ENCODE measurements at places on chromosomes 6 and 20.

DNA sequence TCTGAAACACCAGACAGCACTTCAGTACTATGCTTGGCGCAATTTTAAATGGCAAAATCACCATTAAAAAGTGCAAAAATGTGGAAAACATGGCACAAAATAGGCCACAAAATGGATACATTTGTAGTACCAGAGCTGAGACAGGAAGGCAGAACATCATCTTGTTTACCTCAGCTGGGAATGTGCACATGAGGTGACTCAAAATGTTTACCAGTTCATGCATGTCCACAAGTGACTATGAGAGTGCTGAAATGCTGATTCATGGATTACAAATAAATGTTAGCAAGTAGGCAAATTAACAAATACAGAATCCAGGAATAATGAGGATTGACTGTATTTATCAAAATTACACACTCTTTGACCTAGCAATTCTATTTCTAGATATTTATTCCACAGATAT, 201.6 kb downstream of the ISM1 start:
- no peak for DNase-seq

- DNase-seq = no peak
Observed at GRCh38 chr20:35290186-35290886, 1.9 kb downstream of the FAM83C start.

DNA sequence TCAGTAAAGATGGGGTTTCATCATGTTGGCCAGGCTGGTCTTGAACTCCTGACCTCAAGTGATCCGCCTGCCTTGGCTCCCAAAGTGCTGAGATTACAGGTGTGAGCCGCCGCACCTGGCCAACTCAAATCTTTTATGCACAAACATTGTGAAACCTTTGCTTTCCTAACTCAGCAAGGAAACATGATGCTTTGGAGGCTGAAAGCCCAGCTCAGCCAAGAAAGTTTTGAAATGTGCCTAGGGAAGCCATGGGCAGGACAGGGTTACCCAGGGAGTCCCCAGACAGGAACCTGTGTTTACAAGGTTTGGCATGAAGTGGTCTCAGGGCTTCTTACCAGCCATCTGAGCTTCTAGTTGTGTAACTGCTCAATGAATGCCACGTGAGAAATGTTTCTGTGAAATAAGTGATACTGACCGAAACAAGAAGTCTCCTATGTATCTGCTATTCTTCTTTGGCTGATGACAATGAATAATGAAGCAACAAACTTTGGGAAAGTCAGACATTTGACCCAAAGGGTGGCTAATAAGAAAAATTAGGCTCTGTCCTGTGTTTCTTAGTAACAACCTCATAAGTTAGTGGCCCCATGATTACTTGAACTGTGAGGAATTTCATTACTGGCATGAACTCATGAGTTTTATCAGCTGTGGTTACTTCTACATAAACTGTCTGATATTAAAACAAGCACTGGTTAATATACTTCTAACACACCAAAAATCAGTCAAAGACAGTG, 163.5 kb downstream of the KIF6 start:
- no peak for DNase-seq

DNA sequence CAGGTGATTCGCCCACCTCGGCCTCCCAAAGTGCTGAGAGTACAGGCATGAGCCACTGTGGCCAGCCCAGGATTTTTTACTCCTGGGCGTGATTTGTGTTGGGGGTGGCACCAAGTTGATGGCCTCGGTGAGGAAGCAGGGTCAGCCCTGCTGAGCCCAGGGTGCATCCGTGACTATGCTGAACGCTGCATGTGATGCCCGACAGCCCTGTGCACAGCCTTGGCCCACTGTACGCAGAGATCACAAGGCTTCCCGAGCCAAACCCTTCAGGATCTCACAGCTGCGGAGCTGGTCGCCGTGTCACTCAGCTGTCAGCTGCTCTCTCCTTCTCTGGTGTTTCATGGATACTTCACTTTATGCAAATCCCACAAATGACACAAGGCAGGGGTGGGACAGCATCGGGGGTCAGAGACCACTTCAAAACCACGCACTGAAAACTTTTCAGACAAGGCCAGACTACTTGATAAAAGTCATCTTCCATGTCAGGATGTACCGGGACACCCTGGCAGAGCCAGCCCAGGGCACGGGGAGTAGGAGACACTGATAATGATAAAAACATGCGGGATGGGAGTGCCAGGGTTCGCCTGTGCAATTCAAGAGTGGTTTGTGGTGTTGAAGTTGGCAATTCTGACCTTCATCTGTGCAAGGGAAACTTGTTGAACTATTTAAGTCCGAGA, 31.2 kb upstream of the RPS6KA2 start:
- DNase-seq = no peak

GRCh38 chr6:31174378-31174777, 3.9 kb upstream of the POU5F1 start:
- no peak for DNase-seq
